Activated effector memory CD4-positive, alpha-beta T cell treated with Interleukin-2 at 50 U/mL for 16 hours (primary cell): ENCODE measurements at places on chromosomes 3 and 15.
A peak's percentile ranks its signal among the peaks of the same experiment; 100 is the strongest.

- DNase-seq: no peak
Observed at GRCh38 chr15:75891895-75892294, 11.8 kb upstream of the FBXO22 start.

GRCh38 chr3:158057666-158058065, 48.6 kb downstream of the SHOX2 start:
- no peak for DNase-seq

GRCh38 chr15:90376789-90377188, 11.3 kb upstream of the IQGAP1 start:
- peak; percentile 58 for DNase-seq

- no peak for DNase-seq
Observed at GRCh38 chr3:86934851-86935250, 56.1 kb downstream of the VGLL3 start.

GRCh38 chr3:149844091-149844490, 31.1 kb downstream of the RNF13 start:
- no peak for DNase-seq

GRCh38 chr15:43441316-43441715, 51.6 kb downstream of the TP53BP1 start:
- no peak for DNase-seq

GRCh38 chr3:175511219-175511785, 652.2 kb downstream of the NAALADL2 start:
- no peak for DNase-seq
